ENCODE measurements at places on chromosomes 4 and X.

DNA sequence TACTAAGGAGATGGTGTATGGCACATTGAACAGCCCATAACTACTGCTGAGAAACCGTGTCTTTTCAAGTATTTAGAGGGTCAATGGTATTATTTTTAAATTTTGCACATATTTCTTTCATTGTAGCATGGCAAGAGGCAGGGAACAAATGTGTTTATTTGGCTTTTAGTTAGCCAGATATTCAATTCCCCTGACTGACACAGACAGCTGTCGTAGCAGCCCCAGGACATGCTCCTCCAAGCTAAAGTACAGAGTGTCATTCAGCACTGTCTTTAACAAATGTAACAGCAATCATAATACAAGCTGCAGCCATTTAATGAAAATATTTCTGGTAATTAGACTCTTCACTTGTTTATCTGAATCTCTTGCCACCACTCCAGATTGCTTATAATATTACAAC lies 687.1 kb downstream of the KLHL13 start:
- DNase-seq, result no peak

DNA sequence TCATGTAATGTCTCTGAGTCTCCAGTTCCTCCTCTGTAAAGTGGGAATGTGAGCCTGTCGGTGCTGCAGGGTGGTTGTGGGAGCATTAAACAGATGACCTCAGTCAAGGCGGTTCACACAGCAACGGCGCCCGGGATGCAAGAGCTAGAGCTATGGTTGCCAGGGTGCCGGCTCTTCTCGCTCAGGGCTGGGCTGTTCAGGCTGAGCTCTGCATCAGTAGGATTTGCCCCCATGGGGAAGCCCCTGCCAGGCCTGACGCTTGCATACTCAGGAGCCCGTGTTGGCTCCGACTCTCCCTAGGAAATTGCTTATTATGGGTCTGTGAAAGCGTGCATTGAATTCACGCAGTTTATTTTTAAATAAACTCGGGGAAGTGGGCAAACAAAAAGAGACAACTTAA lies 67.3 kb downstream of the PSAPL1 start:
- DNase-seq, result no peak

GRCh38 chrX:103733017-103733416 lies 22.3 kb downstream of the TMEM31 start:
- no peak for DNase-seq

DNA sequence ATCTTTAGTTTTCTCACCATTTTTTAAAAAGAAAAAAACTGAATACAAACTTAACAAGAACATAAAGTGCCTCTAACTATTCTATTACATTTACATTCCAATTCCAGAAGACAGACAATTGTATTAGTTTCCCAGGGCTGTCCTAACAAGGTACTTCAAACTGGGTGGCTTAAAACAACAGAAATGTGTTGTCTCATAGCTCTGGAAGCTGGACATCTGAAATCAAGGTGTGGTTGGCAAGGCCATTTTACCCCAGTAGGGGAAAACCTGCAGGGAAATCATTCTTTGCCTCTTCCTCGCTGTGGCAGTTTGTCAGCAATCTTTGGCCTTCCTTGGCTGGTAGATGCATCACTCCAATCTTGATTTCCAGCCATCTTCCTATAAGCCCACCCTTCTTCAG lies 37.5 kb upstream of the TMEM33 start:
- DNase-seq, result no peak

DNA sequence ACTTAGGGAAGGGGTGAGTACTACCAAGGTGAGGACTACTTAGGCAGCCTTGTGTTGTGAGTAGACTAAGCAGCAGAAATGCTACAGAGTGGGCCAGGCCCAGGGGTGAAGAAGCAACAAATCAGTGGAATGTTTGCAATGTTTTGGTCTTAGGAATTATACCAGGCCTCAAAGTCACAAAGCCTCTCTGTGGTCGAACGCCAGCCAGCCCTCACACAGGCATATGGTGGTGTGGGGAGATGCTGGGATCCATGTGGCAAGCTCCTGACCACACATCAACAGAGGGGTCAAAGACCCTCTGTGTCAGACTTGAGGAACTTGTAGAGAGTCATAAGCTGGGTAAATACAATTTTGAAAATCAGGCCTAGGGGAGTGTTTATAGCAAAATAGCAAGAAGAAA lies 153.8 kb upstream of the KLF3 start:
- DNase-seq, result no peak

DNA sequence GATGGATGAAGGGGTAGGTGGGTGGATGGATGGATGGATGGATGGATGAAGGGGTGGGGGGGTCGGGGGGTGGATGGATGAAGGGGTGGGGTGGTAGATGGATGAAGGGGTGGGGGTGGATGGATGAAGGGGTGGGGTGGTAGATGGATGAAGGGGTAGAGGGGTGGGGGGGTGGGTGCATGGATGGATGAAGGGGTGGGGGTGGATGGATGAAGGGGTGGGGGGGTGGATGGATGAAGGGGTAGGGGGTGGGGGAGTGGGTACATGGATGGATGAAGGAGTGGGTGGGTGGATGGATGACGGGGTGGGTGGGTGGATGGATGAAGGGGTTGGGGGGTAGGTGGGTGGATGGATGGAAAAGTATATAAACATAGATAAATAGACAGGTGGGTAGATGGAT lies 74.2 kb downstream of the PRKX start:
- no peak for DNase-seq

- DNase-seq, result no peak
Measured at GRCh38 chr4:74110670-74111069, 11.7 kb upstream of the CXCL2 start.

GRCh38 chr4:79682161-79682560 lies 274.1 kb upstream of the GK2 start:
- no peak for DNase-seq

- no peak for DNase-seq
Measured at GRCh38 chrX:72021975-72022374, 109.7 kb downstream of the RTL5 start.

- DNase-seq, result no peak
Measured at GRCh38 chr4:171582961-171583581, 230.1 kb upstream of the GALNTL6 start.
